NCI-H187 (cell line): ENCODE measurements at places on chromosomes 12 and 14.
A peak's percentile ranks its signal among the peaks of the same experiment; 100 is the strongest.

- no peak for DNase-seq
Measured at GRCh38 chr12:50625029-50625925, 120.5 kb downstream of the DIP2B start.

DNA sequence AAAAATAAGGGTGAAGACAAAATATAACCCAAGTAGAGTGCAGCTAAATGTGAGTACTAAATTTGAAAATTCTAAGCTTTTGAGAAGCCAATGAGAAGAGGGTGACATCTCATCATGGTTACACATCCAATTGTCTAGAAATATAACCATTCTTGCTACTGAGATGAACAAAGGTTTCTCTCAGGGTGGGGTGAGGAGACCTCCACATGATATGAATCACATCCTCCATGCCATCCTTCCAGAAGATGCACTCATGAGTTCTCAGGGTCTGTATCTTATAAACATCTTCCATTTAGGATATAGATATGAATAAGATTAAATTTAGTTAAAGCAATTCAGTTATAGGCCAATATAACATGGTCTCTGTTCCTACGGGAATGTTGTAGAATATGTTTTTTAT lies 38.9 kb upstream of the E2F7 start:
- DNase-seq: no peak

DNA sequence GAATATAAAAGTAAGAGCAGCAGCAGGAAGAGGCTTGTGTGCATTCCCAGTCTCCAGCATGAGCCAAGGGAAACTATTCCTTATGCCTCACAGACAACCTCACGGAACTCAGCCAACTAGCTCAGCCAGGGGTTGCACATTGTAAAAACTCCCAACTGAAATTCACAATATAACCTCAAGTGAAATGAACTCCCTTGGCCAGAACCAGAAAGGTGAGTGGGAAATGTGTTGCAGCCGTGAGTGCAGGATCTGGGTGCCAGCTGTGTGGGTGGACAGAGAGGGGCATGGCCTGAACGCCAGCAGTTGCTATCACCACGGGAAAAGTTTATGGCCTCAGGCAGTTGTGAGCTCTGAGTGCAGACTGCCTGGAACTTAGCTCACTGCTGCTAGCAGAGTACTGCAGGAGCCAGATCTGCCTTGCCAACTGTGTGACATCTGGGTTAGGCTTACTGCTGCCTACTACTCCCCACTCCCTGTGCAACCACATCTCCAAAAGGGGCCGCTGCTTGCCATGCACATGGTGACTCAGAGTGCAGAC lies 2.3 kb upstream of the CLEC1A start:
- DNase-seq: no peak

GRCh38 chr12:42725809-42726208 lies 136.3 kb upstream of the PRICKLE1 start:
- DNase-seq: no peak

GRCh38 chr12:14999021-14999694 lies 26.3 kb downstream of the PDE6H start:
- DNase-seq: no peak

- DNase-seq: no peak
Measured at GRCh38 chr12:68406134-68406576, 74.0 kb upstream of the MDM1 start.

- DNase-seq: no peak
Measured at GRCh38 chr12:50659260-50659659, 104.6 kb upstream of the ATF1 start.

- no peak for DNase-seq
Measured at GRCh38 chr12:81094718-81095360, 17.0 kb downstream of the ACSS3 start.

- no peak for DNase-seq
Measured at GRCh38 chr14:69044296-69044695, 65.2 kb upstream of the ACTN1 start.

- no peak for DNase-seq
Measured at GRCh38 chr12:4780641-4781611, 60.7 kb downstream of the GALNT8 start.

- peak; percentile 43 for DNase-seq
Measured at GRCh38 chr12:8038659-8039114, 6.2 kb downstream of the FOXJ2 start.
